ENCODE measurements at places on chromosomes 2 and 18.

- DNase-seq = no peak
Measured at GRCh38 chr2:31893094-31893493, 117.7 kb downstream of the MEMO1 start.

DNA sequence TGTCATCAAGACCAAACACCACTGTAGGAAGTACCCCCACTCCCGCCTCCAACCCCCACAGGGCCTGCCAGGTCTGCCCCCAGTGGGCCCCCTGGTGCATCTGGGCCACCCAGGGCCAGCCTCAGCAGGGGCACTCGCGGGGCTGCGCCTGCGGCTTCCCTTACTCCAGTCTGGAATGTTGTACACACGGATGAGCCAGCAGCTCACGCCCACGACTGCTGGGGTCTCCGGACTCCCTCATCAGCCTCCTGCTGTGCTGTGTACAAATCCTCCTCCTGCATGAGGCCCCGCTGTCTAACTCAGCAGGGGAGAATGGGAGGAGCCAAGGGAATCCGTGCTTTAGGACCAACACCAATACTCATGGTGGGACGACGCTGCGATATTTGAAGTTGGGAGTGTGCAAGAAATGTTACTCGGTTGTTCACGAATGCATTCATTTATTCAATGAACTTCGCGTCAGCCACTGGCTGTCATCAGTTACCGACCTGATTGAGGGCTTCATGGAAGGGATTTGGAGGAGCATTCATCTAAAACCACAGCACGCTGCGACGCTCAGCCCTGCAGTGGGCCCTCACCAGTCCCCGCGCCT is 654 bp upstream of the ASB1 start:
- no peak for DNase-seq

DNA sequence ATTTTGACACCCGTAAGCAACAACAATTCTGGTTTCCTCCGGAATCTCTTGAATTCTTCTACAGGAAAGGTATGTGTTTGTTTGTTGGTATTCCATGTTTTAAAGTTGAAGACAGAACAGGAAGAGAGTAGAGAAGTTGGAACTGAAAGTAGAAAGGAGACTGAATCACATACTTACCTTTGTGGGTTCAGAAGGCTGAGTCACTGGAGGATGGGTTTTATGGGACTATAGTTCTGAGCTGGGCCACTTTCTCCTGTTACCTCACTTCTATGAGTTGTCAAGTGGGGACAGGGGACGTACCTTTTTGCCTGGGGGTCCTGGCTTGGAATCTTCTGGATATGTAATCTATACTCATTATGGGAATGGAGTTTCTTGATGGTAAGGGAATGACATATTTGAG is 40.9 kb downstream of the KDM3A start:
- DNase-seq = no peak

GRCh38 chr18:75350512-75350839 is 77.0 kb downstream of the SMIM21 start:
- peak; percentile 43 for DNase-seq

GRCh38 chr2:26786207-26787028 is 562 bp downstream of the CENPA start:
- no peak for DNase-seq

- DNase-seq = no peak
Measured at GRCh38 chr18:2777241-2777640, 69.6 kb upstream of the EMILIN2 start.

DNA sequence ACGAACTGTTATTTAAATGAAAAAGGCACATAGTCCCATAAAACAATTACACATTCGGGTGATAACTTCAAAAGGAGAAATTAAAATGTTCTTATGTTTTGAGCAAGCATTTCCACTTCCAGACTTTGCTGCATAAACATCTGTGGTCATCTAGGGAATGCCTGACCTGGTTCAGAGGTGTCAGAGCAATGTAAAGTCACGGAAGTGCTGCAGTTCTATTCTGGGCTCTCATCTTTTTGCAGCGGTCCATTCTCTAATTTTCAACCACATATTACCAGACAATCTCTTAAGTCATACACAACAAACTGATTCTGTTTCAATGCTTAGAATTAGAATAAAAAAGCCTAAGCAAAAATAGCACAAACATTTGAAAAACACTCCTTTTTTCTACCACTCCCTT is 22.0 kb upstream of the PTH2R start:
- DNase-seq = no peak

GRCh38 chr2:73489053-73489452 is 103.4 kb downstream of the ALMS1 start:
- DNase-seq = no peak

DNA sequence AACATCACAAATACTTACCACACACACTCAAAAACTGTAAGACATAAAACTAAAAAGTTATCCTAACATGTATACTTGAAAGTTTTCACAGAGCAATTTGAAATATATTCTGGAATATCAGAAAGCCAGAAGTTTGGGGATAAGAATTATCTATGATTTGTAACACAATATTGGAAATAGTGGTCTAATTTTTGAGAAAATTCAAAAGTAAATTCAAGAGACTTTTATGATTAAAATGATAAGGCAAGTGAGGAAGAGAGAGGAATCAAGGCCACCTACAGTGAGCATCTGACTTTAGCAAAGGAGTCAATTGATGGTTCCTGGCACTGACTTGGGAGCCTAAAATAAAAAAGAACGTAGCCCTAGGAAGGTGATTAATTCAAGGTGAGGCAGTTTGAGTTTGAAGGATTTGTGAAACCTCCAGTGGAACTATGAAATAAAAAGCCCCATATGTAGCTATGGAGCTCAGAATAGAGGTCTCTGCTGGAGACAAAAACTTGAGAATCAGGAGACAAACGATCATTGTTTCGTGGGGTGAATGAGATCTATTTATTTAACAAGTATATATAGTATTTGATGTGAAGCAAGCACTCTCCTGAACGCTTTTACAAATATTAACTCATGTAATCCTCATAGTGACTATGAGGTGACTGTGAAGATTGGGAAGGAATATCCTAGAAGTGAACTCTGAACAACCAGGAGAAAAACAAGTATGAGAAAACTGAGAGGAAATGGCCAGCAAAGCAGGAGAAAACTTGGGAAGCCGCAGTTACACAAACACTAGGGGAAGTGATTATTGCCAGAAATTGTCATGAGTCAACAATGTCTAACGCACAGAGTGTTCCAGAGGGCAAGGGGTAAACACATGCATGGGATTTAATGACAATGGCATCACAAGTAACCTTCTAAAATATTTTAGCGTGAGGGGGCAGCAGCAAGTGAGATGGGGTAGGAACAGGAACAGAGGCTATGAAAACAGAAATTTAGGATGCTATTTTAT is 12.8 kb downstream of the TFPI start:
- no peak for DNase-seq

GRCh38 chr18:77373730-77374445 is 124.2 kb downstream of the GALR1 start:
- no peak for DNase-seq

GRCh38 chr2:47653902-47654789 is 128.8 kb upstream of the MSH6 start:
- DNase-seq = peak; percentile 37

DNA sequence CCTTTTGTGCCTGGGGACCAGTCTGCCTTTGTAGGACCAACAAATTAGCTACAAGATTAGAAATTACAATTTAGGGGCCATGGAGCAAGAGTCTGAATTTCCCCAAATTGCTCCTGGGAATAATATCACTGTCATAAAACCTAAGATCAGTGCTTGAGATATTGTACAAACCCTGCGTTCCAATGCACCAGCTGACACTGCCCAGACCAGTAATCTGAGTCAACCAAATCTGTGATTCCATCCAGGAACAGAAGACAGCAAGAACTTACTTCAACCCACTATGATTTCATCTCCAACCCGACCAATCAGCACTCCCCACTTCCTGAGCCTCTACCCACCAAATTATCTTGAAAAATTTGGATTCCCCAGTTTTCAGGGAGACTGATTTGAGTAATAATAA is 1305.0 kb upstream of the NRXN1 start:
- DNase-seq = no peak

DNA sequence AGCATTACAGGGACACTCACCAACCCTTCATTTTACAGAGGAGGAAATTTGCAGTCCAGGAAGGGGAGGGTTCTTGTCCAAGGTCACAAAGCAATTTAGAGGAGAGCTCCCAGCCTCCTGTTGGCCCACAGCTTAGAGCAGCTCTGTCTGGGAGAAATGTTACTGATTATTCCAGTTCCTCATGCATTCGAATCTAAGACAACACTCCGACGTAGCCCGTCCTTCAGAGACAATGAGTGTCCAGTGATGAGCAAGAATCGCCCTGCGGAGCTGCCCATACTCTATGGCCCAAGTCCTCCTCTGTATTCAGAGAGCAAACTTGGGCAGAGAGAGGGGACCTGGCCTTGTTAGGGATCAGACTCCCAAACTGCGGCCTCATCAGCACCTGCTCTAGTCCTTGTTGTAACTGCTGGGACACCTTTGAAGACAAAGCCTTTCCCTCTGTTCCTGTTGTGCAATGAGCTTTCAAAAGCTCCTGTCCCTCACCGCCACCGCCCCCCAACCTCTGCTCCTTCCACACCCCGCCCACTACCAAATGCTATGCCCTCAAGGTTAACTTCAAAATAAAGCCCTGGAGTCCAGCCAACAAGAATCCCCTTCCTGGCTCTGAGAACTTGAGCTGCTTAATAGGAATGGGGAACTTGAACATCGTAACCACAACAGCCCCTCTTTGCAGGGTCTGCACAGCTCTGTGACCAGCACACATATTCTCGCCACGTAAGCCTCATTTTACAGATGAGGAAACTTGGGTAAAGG is 234.8 kb upstream of the SMAD2 start:
- DNase-seq = no peak

DNA sequence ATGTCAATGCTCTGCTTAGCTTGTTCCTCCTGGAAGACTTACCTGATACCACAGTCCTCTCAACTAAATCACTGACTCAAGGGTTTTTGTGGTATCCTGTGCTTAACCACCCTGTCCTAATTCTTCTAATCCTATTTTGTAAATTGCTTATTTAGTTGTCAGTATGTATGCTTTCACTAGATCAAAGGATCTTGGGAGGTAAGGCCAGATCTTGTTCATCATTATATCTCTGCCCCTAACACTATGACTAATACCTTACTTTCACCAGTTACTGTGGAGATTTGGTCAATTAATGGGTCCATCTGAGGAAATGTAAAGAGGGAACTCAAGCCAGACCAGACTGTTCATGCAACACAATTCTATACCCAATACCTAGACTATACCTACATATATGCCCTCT is 203.2 kb downstream of the GULP1 start:
- DNase-seq = no peak

GRCh38 chr2:68251855-68252399 is 405 bp downstream of the PPP3R1 start:
- no peak for DNase-seq

DNA sequence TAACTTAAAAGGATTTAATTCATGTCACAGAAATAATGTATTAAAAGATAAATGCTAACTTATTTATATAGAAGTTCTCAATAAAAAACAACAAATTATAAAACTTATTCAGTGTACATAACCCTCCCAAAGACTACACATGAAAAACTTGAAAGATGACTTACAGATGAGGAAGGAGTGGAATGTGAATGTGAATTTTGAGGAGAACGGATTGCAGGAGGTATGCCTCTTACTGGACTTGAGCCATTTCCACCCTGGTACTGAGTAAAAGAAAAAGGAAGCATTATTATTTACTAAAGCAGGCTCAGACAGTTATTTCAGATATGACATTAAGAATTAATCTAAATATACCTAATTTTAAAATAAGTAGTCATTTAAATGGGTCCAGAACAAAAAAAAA is 104.4 kb downstream of the TLK1 start:
- no peak for DNase-seq

DNA sequence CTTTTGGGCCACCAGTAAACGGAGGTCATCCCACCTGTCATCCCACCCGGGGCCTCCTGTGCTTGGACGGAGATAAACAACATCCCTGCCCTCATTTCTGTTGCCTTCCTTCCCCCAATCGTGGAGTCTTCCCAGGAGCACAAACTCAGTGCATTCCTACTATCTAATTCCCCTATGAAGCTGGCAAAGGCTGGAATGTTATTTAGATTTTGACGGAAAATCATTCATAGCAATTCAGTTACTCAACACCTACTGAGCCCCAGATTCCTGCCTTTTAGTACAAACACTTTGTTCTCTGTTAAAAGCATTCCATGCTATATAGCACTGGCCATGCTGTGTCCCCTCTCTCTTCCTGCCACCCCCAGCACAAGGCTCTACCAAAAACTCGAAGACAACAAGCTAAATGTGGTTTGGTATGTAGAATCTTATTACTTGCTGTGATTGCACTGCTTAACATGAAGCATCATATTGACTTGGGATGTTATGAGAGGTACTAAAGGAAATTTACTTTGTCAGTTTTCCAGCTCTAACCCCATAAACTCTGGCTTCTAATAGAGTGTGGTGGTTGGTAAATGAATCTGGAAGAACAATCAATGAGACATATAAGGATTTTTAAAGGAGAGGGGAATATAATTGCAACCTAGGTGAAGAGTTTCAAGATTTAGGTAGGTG is 32.3 kb upstream of the IMPA2 start:
- no peak for DNase-seq

- no peak for DNase-seq
Measured at GRCh38 chr2:38648107-38648761, 17.7 kb upstream of the GALM start.

- no peak for DNase-seq
Measured at GRCh38 chr2:191255756-191256312, 10.6 kb downstream of the MYO1B start.

Data from iPS DF 6.9 (cell line).